ENCODE measurements at places on chromosomes 12 and 14. TPM values are rescaled to one million over a fixed set of nuclear protein-coding genes. Genes with fewer than 3 reads are reported as not detected.

DNA sequence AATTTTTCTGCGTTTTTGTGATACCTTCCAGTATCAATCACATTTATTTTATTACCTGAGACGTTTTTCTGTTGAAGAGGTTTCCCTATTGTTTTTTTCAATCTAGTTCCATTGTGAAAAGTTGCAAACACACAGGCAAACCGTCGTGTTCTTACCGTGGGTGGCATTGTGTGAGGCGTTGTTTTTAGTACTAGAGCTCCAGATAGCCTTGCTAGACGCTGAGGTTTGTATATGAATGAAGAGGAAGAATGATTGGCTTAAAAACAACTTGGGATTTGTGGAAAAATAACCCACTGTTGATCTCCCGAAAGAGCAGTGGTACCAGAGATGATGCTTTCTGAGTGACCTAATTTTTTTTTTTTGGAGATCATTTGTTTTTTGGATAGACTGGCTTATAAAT lies 1.0 kb downstream of the SOCS4 start:
- H3K4me1 ChIP-seq = peaks cover 29% of the 10 kb centered on the region
- peak overlapping the region; percentile 85 for H3K4me3 ChIP-seq
- no peaks in the 10 kb centered on the region for H3K27me3 ChIP-seq
- no peak for DNase-seq
- H3K36me3 ChIP-seq = no peaks in the 10 kb centered on the region
- H3K27ac ChIP-seq = no peak overlapping the region

PLEKHA5 gene
- 1.0 TPM for total RNA-seq

DNA sequence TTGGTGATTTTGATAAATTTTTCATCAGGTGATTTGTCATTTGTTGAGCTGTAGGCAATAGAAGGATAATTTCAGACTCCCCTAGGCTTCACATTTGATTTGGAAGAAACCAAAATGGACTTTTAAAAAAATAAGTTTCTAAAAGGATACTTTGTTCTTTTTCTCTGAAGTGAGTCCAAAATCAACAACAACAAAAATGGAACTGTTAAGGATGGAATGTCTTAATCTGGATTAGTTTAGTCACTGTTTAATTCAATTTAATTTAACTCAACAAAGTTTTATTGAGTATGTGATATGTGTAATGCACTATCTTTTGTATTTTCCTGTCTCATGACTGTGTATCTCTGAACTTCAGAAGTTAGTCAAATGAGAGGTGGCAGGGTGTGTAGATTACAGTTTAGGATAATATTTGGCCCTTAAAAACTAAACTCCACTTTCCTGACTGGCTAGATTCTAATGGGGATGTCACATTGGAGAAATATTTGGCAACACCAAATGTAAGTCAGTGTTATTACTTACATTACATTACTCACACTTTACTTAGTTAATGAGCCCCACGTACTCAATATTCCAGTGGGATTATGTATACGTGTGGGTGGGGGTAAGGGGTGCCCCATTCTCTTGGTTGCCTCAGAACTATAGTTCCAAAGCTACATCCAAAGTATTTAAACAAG lies 209.7 kb downstream of the BCAT1 start:
- no peak for DNase-seq
- no peak overlapping the region for H3K27ac ChIP-seq
- no peak overlapping the region for H3K4me3 ChIP-seq
- no peaks in the 10 kb centered on the region for H3K36me3 ChIP-seq
- H3K4me1 ChIP-seq = no peaks in the 10 kb centered on the region
- H3K27me3 ChIP-seq = no peaks in the 10 kb centered on the region

TRHDE gene
- 0.17 TPM for total RNA-seq

- no peak overlapping the region for H3K4me3 ChIP-seq
- DNase-seq = no peak
- no peaks in the 10 kb centered on the region for H3K27me3 ChIP-seq
- peaks cover 41% of the 10 kb centered on the region for H3K4me1 ChIP-seq
- H3K36me3 ChIP-seq = no peaks in the 10 kb centered on the region
Measured at GRCh38 chr12:76471579-76471978, 88.0 kb downstream of the OSBPL8 start.

- no peaks in the 10 kb centered on the region for H3K4me1 ChIP-seq
- no peaks in the 10 kb centered on the region for H3K27me3 ChIP-seq
- H3K36me3 ChIP-seq = no peaks in the 10 kb centered on the region
Measured at GRCh38 chr12:66708704-66709456, 30.0 kb upstream of the GRIP1 start.

TECPR2 gene
- 45.0 TPM for total RNA-seq

DNA sequence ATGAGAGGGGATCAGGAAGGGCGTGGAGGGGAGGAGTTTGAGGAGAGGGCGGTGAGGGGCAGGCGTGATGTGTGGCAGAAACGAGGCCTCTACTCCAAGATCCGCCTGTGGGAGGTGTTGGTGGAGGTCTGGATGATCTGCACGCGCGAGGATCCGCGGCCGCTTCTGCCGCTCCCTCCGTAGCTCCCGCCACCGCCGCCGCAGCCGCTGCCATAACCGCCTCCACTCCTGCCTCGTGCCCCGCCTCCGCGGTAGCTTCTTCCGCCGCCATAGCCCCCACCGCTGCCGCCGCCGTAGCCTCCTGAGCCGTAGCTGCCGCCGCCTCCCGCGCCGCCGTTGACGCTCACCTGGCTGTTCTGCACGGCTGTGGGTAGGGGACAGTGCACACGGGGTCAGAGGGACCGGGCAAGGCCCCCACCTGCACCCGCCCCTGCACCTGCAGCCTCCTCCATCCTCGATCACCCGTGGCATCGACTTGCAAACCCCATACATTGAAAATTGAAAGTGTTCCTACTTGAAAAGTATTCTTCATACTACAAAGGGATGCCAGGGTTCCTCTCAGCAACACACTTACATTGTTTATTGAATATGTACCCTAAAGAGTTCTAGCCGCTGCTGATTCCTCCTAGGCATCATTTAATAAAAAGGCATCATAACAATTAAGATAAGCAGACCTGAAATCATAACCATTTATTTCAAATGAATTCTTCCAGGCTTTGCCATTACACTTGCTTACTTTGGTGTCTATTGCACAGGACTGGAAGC lies 11.1 kb upstream of the KRT1 start:
- no peak for DNase-seq
- H3K36me3 ChIP-seq = no peaks in the 10 kb centered on the region
- H3K27me3 ChIP-seq = peaks cover 40% of the 10 kb centered on the region
- no peak overlapping the region for H3K27ac ChIP-seq

- no peaks in the 10 kb centered on the region for H3K4me1 ChIP-seq
- H3K27me3 ChIP-seq = no peaks in the 10 kb centered on the region
- no peak overlapping the region for H3K27ac ChIP-seq
- no peaks in the 10 kb centered on the region for H3K36me3 ChIP-seq
- no peak overlapping the region for H3K4me3 ChIP-seq
Measured at GRCh38 chr12:116565963-116566362, 6.8 kb downstream of the MAP1LC3B2 start.

DNA sequence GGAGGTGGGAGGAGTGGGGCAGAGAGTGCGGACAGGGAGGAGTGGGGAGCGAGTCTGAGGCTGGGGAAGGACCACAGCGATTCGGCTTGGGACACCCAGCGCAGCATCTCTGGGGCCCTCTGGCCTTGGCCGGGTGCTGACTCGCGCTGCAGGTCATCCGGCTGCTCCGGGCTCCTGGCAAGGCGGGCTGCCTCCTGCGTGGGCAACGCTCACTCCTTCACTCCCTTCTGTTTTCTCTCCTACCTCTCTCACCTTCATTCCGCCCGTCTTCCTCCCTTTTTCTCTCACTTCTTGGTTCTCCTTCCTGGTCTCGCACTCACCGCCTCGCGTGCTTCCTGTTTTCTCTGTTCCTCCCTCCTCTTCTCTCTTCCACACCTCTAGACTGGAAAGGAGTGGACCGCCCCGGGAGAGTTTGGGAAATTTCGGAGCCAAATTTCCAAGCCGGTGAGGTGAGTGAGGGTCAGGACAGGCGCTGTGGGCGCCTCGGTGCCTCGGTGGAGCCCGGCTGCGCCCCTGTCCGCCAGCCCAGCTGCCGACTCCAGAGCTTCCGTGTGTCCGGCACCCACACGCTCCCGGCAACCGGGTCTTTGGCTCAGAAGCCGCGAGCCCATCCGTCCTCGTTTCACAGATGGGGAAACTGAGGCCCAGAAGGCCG lies 86.7 kb downstream of the B4GALNT3 start:
- H3K36me3 ChIP-seq = no peaks in the 10 kb centered on the region
- no peak overlapping the region for H3K27ac ChIP-seq
- H3K4me3 ChIP-seq = no peak overlapping the region
- no peaks in the 10 kb centered on the region for H3K4me1 ChIP-seq

DNA sequence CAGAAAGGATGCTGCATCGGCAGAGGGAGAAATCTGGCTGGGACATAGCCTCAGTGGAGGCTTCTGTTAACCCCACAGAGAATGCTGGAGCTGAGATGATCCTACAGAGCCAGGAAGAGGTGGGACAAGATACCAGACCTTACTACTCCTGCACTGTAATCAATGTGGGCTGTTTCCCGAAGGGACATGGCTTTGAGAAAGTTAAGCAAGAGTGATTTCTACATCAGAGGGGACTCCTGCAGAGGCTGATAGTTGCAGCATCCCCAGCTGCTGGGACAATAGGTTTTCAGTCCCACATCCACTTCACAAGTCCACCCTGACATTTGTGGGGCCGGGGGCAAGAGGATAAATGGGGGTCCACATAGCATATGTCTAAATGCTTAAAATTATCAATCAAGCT lies 22.5 kb upstream of the CMKLR1 start:
- no peaks in the 10 kb centered on the region for H3K27me3 ChIP-seq
- H3K27ac ChIP-seq = no peak overlapping the region
- no peak overlapping the region for H3K4me3 ChIP-seq
- no peak for DNase-seq
- no peaks in the 10 kb centered on the region for H3K36me3 ChIP-seq
- no peaks in the 10 kb centered on the region for H3K4me1 ChIP-seq

KERA gene
- total RNA-seq = not detected

TMTC1 gene
- total RNA-seq = 42.0 TPM

ZNF705A gene
- not detected for total RNA-seq

DNA sequence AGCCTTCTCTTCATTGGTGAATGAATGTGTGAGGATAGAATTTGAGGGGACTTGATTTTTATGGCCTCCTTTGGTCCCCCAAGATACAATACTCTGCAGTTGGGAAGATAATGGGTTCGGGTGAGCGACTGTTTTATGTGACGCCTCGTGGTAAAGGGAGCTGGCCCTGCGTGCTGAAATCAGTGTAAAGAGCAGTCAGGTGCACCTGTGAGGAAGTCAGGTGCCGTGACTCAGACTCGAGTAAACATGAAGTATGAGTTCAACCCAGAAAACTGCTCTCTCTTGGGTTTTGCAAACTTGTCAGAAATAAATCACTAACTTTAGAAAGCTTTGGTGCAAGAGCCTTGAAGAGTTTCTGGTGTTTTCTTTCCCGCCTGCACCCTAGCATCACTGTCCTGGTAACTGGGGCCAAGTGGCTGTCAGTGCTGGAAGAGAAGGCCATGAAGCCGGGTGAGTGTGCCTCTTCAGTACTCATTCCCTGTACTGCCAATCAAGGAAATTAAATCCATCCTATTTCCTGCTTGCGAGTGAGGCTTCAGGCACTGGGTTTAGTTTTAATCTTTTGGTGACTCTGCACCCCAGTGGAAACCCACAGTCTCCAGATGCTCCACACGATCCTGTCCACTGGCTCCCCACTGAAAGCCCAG lies 59.2 kb downstream of the AACS start:
- DNase-seq = no peak
- no peak overlapping the region for H3K4me3 ChIP-seq
- no peaks in the 10 kb centered on the region for H3K36me3 ChIP-seq

CGRRF1 gene
- 15.2 TPM for total RNA-seq

- no peak overlapping the region for H3K27ac ChIP-seq
- no peak overlapping the region for H3K4me3 ChIP-seq
- no peaks in the 10 kb centered on the region for H3K4me1 ChIP-seq
Measured at GRCh38 chr12:24643120-24644119, 305.5 kb downstream of the BCAT1 start.

- no peak for DNase-seq
- H3K27ac ChIP-seq = no peak overlapping the region
- H3K27me3 ChIP-seq = no peaks in the 10 kb centered on the region
- H3K4me1 ChIP-seq = no peaks in the 10 kb centered on the region
Measured at GRCh38 chr12:97075161-97075933, 168.3 kb downstream of the NEDD1 start.

- DNase-seq = no peak
- H3K4me3 ChIP-seq = no peak overlapping the region
- no peak overlapping the region for H3K27ac ChIP-seq
- no peaks in the 10 kb centered on the region for H3K27me3 ChIP-seq
- peaks cover 6% of the 10 kb centered on the region for H3K4me1 ChIP-seq
Measured at GRCh38 chr14:52046376-52046917, 22.4 kb downstream of the NID2 start.

GRCh38 chr12:121992059-121992879 lies 29.4 kb upstream of the BCL7A start:
- no peak overlapping the region for H3K27ac ChIP-seq
- H3K4me1 ChIP-seq = no peaks in the 10 kb centered on the region
- H3K36me3 ChIP-seq = no peaks in the 10 kb centered on the region
- no peak for DNase-seq

DNA sequence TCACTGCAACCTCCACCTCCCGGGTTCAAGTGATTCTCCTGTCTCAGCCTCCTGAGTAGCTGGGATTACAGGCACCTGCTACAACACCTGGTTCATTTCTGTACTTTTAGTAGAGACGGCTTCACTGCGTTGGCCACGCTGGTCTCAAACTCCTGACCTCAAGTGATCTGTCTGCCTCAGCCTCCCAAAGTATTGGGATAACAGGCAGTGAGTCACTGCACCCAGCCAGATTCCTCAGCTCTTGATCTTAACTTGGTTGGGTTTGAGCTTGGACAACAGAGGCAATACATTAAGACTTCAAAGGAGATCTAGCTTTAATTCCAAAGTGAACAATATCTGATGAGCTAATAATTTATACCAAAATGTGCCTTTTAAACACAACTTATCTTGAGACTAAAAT lies 5.6 kb downstream of the DAZAP2 start:
- H3K27me3 ChIP-seq = no peaks in the 10 kb centered on the region
- peaks cover 30% of the 10 kb centered on the region for H3K4me1 ChIP-seq
- H3K36me3 ChIP-seq = peaks cover 31% of the 10 kb centered on the region
- H3K4me3 ChIP-seq = no peak overlapping the region
- H3K27ac ChIP-seq = no peak overlapping the region

DNA sequence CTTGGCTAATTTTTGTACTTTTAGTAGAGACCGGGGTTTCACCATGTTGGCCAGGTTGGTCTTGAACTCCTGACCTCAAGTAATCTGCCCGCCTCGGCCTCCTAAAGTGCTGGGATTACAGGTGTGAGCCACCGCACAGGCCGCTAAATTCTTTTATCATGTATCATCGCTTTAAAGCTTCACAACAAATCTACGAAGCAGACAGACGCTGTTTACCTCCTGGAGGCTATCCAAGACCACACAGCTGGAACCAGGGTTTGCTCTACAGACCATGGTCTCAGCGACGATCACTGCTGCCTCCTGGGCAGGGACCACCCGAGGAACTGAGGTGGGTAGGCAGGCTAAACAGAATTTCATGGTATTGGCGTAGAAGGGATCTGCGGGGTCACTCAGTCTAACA lies 27.2 kb downstream of the KRT80 start:
- peaks cover 7% of the 10 kb centered on the region for H3K4me1 ChIP-seq
- DNase-seq = no peak
- no peak overlapping the region for H3K27ac ChIP-seq
- H3K27me3 ChIP-seq = no peaks in the 10 kb centered on the region
- no peaks in the 10 kb centered on the region for H3K36me3 ChIP-seq

GRCh38 chr14:69726761-69727511 lies 40.0 kb upstream of the SRSF5 start:
- peaks cover 4% of the 10 kb centered on the region for H3K4me1 ChIP-seq
- no peaks in the 10 kb centered on the region for H3K27me3 ChIP-seq
- DNase-seq = no peak

- no peak overlapping the region for H3K4me3 ChIP-seq
- no peaks in the 10 kb centered on the region for H3K36me3 ChIP-seq
- no peaks in the 10 kb centered on the region for H3K4me1 ChIP-seq
- H3K27ac ChIP-seq = no peak overlapping the region
- no peak for DNase-seq
Measured at GRCh38 chr14:54893151-54893760, 9.4 kb downstream of the GCH1 start.

REM2 gene
- total RNA-seq = not detected
